ENCODE measurements at places on chromosomes 3 and 15.

GRCh38 chr3:3726549-3726948 lies 72.7 kb upstream of the LRRN1 start:
- no peak for DNase-seq

DNA sequence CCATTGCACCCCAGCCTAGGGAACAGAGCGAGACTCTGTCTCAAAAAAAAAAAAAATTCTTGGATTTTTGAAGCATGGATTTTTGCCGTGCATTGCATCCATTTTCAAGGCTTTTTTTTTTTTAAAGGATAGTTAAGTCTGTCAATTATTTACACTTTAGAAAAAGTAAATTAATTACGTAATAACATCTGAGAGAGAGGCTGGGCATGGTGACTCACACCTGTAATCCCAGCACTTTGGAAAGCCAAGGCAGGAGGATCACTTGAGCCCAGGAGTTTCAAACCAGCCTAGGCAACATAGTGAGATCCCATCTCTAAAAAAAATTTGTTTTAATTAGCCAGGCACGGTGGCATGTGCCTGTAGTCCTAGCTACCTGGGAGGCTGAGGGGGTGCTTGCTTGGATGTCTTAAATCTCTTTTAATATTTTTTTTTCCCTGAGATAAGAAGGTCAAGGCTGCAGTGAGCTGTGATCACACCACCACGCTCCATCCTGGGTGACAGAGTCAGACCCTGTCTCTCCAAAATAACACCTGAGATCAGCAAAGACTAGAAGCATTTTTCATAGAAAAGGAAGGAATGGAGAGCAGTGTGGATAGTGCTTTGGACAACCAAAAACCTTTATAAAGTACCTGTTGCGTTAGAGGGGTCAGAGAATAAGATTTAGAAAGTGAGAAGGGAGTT lies 6.8 kb upstream of the SENP7 start:
- no peak for DNase-seq

GRCh38 chr15:42908538-42908937 lies 12.0 kb downstream of the TTBK2 start:
- no peak for DNase-seq

- DNase-seq: no peak
Observed at GRCh38 chr15:80380154-80380553, 24.0 kb upstream of the ARNT2 start.

DNA sequence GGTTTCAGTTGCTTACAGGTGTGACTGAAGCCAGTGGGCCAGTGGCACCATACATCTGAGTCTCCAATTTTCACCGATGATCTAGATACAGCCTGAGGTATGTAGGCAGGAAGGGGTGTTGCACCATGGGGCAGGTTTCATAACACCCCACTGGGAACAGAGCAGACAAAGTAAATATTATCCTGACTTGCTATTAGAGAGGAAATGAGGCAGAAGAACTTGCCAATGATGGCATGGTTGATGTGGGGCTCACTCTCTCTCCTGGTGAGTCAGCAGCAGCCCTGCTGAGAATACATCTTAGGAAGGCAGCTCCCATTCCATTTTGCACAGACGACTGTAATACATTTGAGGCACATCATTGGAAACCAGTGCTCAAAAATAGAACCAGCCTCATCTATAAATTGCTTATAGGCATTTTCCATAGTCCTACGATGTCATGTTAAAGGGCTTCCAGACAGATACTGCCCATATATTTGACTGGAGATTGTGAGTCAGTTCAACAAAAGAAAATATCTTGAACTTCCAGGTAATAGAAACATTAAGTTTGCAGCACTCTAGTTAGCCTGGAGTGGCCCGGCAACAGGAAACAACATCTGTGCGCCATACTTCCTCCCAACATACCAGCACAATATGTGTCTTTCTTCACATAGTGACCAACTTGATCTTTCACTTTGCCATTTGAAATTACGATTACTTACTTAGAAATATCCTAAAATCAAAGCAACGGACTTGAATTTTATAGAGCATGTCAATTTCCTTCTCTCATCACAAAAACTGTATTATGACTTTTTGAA lies 175.5 kb downstream of the NECTIN3 start:
- DNase-seq: peak; percentile 10

Measured in RWPE1 (cell line).